ENCODE measurements at places on chromosomes 1 and 21.

DNA sequence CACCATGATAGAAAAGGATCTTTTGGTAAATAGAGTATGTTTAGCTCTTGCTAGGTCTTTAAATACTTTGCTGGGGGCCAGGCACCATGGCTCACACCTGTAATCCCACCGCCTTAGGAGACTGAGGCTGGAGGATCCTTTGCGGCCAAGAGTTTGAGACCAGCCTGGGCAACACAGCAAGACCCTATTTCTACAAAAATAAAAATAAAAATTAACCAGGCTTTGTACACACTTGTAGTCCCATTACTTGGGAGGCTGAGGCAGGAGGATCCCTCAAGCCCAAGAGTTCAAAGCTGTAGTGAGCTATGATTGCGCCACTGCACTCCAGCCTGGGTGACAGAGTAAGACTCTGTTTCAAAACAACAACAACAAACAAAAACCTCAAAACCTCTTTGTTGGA, 1.1 kb upstream of the KCNE2 start:
- no peak for DNase-seq

- no peak for DNase-seq
These were observed 17.4 kb downstream of the JAM2 start for GRCh38 chr21:25656412-25656811.

- no peak for DNase-seq
These were observed at the start of gene RGS4 for GRCh38 chr1:163069142-163069541. RGS4 (plus strand) TSS chr1:163069361; CDS start chr1:163069485, 124 bp downstream.

GRCh38 chr1:228968891-228969606, 233.8 kb downstream of the RHOU start:
- no peak for DNase-seq

GRCh38 chr21:36860736-36861594, 105.5 kb downstream of the HLCS start:
- DNase-seq: no peak

DNA sequence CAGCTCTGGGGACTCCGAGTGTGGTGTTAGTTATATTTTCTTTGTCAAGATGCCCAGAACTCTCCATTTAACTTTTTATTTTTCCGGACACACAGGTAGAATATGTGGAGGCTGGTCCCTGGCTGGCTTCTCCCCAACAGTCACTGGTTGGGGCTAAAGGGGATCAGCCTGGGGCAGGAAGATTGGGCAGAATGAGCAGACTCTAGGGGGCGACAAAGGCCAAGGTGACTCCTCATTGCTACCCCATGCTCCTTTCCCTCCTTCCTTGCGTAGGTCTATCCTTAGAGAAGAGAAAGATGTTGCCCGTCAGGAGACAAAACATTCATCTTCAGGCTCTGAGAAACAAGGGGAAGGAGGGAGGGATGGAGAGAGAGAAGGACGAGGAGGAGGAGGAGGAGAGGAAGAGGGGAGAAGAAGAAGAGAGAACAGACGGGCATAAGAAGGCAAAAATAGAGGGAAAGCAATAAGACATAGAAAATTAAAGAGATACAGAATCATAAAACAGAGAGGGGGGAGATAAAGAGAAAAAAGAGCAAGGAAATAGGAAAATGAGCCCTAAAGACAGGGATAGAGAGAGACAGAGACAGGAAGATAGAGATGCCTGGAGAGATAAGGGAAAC, 89.9 kb downstream of the FOXD2 start:
- DNase-seq: no peak

DNA sequence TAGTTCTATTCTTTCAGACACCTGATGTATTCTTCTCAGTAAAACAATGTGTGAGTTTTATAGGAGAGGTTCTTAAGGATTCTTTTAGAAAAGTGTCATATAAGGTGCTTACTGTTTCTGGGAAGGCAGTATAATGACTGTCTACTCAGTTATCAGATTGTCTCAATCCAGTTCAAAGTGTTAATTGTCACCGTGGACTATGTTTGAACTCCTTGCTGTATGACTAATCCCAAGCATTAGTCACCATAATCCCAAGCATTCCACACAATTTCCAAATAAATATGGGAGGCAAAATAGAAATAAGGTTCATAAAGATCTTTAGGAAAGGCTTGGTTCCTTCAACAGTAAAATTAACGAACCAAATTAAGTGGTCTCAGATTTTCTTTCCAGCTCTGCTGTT, 342.1 kb upstream of the NR5A2 start:
- no peak for DNase-seq

DNA sequence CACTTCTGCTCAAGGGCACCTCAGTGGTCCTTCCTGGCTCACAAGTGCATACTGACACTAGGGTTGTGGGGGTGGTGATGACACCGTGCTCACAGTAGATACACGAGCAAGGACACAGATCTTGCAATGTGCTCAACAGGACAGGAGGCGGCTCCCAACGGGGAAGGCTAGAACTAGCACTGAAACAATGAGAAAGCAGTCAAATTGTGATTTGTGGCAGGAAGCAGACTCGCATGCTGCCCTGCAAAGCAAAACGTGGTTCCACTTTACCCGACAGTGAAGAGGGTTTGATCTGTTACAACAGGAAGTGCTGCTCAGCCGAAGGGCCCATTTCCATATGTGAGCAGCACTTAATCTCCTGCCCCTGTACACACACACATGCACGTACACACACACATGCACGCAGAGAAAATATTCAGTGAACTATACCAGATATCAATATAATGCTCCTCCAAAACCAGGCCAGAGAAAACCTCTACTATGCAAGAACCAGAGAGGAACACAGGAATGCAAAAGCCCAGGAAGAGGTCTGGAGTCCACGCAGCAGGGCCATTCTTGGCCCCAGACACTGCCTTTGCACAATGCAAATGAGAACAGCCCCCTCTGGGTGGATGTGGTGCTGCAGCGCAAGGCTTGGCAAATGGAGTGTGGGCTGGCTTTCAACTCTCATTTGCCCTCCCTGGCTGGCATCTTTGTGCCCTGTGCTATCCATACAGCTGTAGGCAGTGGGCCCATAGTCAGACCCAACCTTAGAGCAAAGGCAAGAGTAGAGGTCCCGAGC, 47.1 kb downstream of the KANK4 start:
- DNase-seq: no peak

GRCh38 chr1:99700020-99700419, 54.1 kb downstream of the PALMD start:
- no peak for DNase-seq

- DNase-seq: peak; percentile 38
These were observed 74.2 kb upstream of the CXADR start for GRCh38 chr21:17438635-17439034.

DNA sequence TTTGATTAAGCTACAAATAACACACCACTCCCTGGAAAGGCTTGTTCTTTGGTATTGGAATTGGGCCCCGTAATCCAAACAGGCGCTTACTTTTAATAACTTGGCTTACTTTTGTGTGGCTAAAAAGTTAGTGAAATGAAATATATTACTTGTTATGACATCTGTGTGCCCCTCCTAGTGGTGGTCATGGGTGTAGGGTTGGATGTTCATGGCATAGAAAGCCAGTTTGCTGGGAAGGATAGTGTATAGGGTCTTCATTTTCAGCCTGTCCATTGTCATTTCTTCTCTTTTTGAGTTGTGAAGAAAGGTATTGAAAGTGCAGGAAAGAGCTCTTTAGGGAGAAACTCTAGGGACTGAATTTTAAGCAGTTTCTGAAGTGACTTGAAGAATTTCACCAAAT, 5.9 kb downstream of the CDC14A start:
- DNase-seq: no peak

- DNase-seq: peak; percentile 36
These were observed 65.4 kb downstream of the UBIAD1 start for GRCh38 chr1:11338284-11338924.

DNA sequence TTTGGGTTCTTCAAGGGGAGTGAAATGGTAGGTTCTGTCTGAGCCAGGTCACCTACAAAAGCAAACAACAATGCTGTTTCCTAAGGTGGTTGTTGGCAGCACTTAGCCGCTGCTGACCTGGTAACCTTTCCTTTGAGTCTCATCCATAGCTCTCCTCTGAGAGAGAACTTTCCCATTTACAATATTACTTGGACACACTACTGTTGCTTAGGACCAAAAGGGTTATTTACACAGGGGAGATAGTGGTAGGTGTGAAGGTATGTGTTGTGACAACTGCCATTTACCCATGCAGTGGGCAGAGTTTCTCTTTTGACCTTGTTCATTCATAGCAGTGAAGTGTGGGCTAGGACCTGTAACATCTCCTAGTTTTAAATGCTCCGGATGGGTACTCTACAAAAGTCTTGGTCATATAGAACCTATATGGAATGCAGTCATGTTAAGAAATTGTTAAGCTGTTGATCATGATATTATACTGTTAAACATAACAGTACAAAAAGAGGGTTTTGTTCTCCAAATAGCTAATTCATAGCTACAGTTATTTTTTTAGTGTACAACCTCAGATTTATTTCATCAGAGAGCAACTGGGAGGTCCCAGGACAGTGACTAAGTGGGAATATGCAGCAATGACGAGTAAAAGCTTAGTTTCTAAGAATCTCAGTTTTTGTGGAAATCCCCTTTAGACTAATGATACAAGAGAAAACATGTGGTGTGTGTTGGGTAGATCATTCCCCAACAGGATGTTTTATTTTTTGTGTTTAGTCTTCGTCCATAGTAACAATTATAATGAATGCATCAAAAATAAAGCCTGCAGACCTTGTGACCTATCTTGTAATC, 219.7 kb downstream of the NFIA start:
- no peak for DNase-seq

GRCh38 chr21:21045518-21045917, 47.3 kb downstream of the NCAM2 start:
- no peak for DNase-seq

DNA sequence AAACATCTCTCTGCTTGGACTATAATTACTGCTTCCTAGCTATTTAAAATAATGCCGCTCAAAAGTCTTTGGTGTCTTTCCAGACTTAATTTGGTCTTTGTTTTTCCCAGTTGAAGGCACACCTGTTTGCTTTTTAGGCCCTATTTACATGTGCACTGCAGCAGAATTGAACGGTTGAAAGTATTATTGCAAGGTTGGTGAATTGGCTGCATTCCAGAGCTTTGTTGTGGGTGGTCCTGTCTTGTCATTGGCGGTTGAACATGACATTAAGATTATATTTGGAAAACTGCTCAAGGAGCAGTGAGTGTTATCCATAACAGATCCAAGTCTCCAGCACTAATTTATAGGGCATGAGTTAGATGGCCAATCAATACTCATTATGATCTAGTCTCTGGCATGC, 656.3 kb downstream of the PTPRC start:
- peak; percentile 19 for DNase-seq

DNA sequence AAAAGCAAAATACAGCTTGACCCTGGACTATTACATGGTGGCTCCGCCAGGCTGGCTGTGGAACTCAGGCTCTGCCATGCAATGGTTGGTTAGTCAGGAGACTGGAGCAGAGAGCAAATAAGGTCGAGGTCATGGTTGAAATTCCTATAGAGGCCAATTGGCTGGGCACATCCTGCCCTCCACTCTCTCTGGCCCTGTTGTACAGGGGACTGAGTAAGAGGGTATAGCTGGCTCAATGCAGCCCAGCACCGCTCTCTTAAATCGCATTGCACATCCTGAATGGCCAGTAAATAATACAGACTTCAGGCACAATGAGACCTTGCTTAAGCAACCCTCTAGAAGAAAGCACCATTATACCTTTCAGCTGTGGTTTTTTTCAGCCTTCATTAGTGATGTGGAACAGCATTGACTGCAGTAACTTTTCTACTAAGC, 59.3 kb upstream of the PPP2R5A start:
- DNase-seq: no peak

GRCh38 chr21:34004013-34004938, 69.1 kb upstream of the MRPS6 start:
- DNase-seq: no peak

DNA sequence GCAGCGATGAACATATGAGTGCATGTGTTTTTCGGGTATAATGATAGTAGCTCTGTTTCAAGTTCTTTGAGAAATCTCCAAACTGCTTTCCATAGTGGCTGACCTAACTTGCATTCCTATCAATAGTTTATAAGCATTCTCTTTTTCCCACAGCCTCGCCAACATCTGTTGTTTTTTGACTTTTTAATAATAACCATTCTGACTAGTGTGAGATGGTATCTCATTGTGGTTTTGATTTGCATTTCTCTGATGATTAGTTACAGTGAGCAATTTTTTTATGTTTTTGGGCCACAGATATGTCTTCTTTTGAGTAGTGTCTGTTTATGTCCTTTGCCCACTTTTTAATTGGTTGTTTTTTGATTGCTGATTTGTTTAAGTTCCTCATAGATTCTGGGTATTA, 10.6 kb upstream of the RUNX1 start:
- no peak for DNase-seq

DNA sequence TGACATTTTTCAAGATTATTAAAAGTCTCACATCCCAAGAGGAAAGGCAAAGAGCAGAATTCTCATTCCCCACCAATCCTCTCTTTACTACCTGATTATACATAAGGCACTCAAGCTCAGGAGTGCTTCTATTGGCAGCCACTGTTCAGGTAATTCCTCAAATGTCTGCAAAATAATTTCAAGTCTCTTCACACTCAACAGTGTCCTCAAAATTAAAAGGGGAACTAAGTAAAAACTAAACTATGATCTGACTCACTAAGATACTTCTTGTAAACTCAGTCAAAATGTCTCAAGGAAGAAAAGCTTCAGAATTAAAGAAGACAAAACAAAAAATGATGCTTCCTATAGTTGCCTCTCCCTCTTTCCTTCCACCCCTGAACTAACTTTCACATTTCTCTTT, 135.6 kb downstream of the GPATCH2 start:
- no peak for DNase-seq

DNA sequence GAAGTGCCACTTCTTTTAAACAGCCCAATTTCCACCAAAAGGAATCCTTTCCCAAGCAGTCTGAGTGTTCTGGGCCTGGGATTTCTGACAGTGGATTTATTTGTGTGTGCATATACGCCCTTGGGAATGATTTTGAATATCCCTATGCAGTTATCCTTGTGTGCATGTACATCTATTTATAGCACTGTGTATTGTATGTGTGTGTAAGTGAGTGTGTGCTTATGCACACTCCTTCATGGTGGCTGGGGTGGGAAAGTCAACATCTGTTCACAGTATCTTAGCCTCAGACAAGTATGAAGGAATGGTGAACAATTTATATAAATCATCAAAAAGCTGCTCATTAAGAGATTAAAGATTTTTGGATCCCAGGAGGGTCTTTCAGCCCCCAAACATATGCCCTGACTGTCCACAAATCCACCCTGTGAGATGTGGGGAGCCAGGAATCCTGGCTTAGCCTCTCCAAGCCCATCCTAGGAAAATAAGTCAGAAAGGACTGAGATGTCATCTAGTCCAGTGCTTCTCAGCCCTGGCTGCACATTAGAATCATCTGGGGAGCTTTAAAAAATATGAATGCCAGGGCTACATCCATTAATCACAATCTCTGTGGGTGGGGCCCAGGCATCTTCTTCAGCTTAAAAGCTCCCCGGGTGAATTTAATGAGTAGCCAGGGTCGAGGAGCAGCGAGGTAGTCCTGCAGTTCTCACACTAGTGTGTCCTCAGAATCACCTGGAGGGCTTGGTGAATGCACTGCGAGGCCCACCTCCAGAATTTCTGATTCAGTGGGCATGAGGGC, 101.4 kb downstream of the PLXNA2 start:
- DNase-seq: no peak

Data from NCI-H2171 treated with DMSO at 0.1 percent for 48 hours (cell line).